Pulmonary artery endothelial cell (primary cell): ENCODE measurements at places on chromosomes 3 and 15. TPM values are rescaled to one million over a fixed set of nuclear protein-coding genes. Genes with fewer than 3 reads are reported as not detected.

The MYLK gene
- total RNA-seq: 14.9 and 24.3 TPM in 2 replicates

The SEMA3B gene
- 0.53 and 0.66 TPM in 2 replicates for total RNA-seq

The GASK1A gene
- total RNA-seq: under 0.01 and 0.04 TPM in 2 replicates

The FAM3D gene
- 0.46 and 0.66 TPM in 2 replicates for total RNA-seq

The TLR9 gene
- 0.04 TPM in 1 of 2 replicates, not detected in the other for total RNA-seq

The APEH gene
- total RNA-seq: 104 and 128 TPM in 2 replicates

- no peak for DNase-seq
Observed at GRCh38 chr3:21801631-21802030, 50.6 kb upstream of the ZNF385D start.

- DNase-seq: no peak
Observed at GRCh38 chr15:74314795-74315438, 52.5 kb downstream of the CYP11A1 start.

GRCh38 chr3:170137986-170138385 is 43.5 kb downstream of the PHC3 start:
- DNase-seq: no peak

GRCh38 chr3:129575997-129576384 is 30.5 kb downstream of the PLXND1 start:
- no peak for DNase-seq

- DNase-seq: no peak
Observed at GRCh38 chr3:28322464-28322863, 26.1 kb upstream of the ZCWPW2 start.

DNA sequence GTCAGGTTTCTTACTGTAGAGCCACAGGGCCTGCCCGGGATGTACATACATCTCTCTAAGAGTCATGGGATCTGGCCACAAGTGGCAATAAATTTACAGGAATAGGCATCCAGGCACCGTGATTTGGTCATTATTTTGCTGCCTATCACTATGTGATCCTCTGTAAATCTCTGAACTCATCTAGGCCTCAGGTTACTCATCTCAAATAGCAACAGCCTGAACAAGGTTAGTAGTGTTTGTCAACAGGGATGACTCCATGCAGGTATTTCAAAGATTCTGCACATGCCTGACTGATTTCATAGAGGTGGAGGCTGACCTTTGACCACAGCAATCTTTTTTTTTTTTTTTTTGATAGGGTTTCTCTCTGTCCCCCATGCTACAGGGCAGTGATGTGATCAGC is 88.8 kb upstream of the TBL1XR1 start:
- no peak for DNase-seq

GRCh38 chr15:58771621-58772250 is 634 bp downstream of the MINDY2 start:
- no peak for DNase-seq

DNA sequence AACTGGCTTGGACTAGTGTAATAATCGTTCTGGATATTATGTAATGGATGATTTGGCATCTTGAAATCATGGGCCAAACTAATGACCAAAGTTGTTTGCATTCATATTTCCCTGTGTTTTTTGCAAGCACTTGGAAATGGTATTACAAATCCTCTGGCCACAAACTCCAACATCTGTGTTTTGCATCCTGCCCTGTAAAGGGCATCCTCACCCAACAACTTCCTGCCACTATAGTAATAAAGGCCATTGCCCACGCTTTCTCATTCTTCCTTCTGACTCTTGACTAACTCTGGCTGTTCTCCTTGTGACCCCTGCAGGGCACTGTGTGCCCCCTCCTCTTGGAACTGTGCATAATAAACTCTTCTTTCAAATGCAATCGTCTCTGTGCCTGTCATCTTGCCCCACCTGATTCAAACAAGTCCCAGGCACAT is 25.4 kb upstream of the PSMD6 start:
- no peak for DNase-seq

GRCh38 chr3:46010519-46011113 is 15.0 kb upstream of the FYCO1 start:
- no peak for DNase-seq
